Esophagus muscularis mucosa (tissue), 4 donors: ENCODE measurements at places on chromosomes 3 and 15. TPM values are rescaled to one million over a fixed set of nuclear protein-coding genes. Genes with fewer than 3 reads are reported as not detected.

- H3K4me3 ChIP-seq, result no peak overlapping the region
- H3K4me1 ChIP-seq, result no peaks in the 10 kb centered on the region
- no peak overlapping the region for H3K27ac ChIP-seq
- H3K27me3 ChIP-seq, result no peaks in the 10 kb centered on the region
- no peaks in the 10 kb centered on the region for H3K36me3 ChIP-seq
These were observed 1.8 kb downstream of the GRK7 start for GRCh38 chr3:141764986-141765385.

DNA sequence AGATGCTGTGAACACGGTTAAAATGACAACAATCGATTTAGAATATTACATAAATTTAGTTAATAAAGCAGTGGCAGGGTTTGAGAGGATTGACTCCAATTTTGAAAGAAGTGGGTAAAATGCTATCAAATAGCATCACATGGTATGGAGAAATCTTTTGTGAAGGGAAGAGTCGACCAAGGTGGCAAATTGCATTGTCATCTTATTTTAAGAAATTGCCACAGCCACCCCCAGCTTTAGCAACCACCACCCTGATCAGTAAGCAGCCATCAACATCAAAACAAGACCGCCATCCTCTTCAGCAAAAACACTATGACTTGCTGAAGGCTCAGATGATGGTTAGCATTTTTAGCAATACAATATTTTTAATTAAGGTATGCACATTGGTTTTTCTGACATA, 5.7 kb upstream of the CCR5 start:
- peaks cover 2% of the 10 kb centered on the region for H3K27me3 ChIP-seq
- no peaks in the 10 kb centered on the region for H3K36me3 ChIP-seq
- no peak overlapping the region for H3K4me3 ChIP-seq
- no peak overlapping the region for H3K27ac ChIP-seq

GRCh38 chr3:46716461-46717441, 918 bp downstream of the PRSS50 start:
- H3K4me1 ChIP-seq, result no peaks in the 10 kb centered on the region
- H3K27ac ChIP-seq, result no peak overlapping the region
- no peak overlapping the region for H3K4me3 ChIP-seq
- no peaks in the 10 kb centered on the region for H3K36me3 ChIP-seq
- peaks cover 7% of the 10 kb centered on the region for H3K27me3 ChIP-seq
- DNase-seq, result peak; percentile 82

DNA sequence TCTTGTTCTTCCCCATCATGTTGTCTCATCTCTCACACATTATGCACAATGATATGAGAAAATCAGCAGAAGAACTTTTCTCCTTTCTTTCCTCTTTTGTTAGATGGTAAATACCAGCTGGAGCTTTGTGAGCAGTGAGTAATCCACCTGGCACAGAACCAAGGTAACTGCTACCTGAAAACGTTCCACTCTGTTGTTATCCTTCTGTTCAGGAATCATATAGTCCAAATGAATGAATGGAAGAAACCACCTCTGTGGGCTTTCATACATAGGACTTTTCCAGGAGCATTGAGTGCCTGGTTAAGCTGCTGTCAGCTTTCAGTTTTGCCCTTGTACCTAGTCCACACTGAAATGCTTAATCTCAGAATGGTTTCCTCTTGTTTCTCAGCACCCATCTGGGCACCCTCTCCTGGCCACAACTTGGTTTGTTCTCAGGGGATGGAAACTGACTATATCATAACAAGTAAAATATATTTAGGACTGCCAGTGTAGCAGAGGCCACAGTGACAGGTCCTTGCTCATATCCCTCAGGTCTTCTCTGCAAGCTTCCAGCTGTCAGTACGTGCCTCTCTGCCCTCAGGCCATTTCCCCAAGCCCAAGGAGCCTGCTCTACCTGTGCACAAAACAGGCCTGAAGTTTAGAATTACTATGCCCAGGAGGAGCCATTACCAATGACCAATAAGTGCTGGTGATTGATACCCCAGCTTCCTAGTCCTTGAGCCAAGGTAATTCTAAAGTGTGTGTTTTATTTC, 23.5 kb upstream of the SLC4A7 start:
- no peak overlapping the region for H3K4me3 ChIP-seq
- no peak for DNase-seq
- H3K4me1 ChIP-seq, result peaks cover 5% of the 10 kb centered on the region

- H3K36me3 ChIP-seq, result no peaks in the 10 kb centered on the region
- H3K4me3 ChIP-seq, result no peak within 1 kb of the TSS
- DNase-seq, result no peak
- H3K4me1 ChIP-seq, result peaks cover 43% of the 10 kb centered on the region
These were observed at the start of gene SPATA12 for GRCh38 chr3:57060089-57060821. Gene SPATA12, plus strand, starts transcription at chr3:57060664. Its CDS starts 13,031 bp downstream, at chr3:57073695.

DNA sequence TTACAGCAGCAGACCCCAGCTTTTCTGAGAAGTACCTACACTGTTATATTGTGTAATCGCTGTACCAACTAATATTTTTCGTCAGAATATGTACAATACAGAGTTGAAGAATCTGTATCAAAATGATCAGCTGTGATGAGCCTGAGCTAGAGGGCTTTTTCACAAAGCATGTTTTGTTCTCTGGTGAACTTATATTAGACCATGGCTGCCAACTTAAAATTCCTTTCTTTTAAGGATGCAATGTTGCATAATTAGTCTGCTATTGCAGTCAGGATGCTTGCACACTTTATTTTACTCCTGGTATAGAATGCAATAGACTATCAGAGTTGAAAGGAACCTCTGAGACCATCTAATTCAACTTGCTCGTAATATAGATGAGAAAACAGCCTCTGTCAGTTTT, 127.8 kb downstream of the RBMS3 start:
- H3K27ac ChIP-seq, result no peak overlapping the region
- peaks cover 62% of the 10 kb centered on the region for H3K4me1 ChIP-seq
- no peak overlapping the region for H3K4me3 ChIP-seq
- no peak for DNase-seq

GRCh38 chr3:39671116-39671515, 138.3 kb upstream of the MYRIP start:
- no peaks in the 10 kb centered on the region for H3K27me3 ChIP-seq
- no peak for DNase-seq
- H3K4me3 ChIP-seq, result no peak overlapping the region
- no peaks in the 10 kb centered on the region for H3K4me1 ChIP-seq
- no peaks in the 10 kb centered on the region for H3K36me3 ChIP-seq

DNA sequence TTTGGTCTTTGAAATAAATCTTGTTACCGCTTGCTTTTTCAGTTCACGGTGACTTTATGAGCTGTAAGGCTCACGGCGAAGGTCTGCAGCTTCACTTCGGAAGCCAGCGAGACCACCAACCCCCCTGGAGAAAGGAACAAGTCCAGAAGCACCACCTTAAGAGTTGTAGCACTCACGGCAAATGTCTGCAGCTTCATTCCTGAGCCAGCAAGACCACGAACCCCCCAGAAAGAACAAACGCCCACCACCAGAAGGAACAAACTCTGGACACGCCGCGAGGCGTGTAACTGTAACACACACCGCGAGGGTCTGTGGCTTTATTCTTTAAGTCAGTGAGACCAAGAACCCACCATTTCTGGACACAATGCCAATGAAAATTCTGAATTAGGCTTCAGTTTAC, 28.8 kb downstream of the GOLGA6A start:
- no peak overlapping the region for H3K27ac ChIP-seq
- peaks cover 48% of the 10 kb centered on the region for H3K4me1 ChIP-seq
- no peaks in the 10 kb centered on the region for H3K36me3 ChIP-seq
- DNase-seq, result no peak

- H3K4me1 ChIP-seq, result no peaks in the 10 kb centered on the region
- H3K4me3 ChIP-seq, result no peak overlapping the region
- H3K27me3 ChIP-seq, result no peaks in the 10 kb centered on the region
These were observed 49.7 kb upstream of the DPH6 start for GRCh38 chr15:35595656-35596055.

DNA sequence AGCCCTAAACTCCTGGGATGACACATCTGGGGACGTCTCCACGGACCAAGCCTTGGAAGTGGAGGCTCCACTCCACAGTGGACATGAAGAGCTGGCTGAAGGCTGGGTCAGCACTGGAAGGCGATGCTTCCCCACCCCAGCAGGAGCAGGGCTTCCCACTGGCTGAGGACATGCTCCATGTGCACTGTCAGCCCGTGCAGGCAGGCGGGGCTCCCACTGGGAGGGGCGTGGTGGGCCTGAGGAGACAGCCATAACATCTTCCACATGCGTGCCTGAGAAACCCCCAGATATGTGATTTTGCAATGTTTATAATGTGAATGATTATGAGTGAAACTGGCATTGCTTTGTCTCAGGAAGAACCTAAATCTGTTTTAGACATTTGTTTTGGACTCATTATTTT, 231.3 kb downstream of the KLF13 start:
- no peak overlapping the region for H3K27ac ChIP-seq
- no peak overlapping the region for H3K4me3 ChIP-seq
- peak; percentile 92 for DNase-seq
- H3K27me3 ChIP-seq, result no peaks in the 10 kb centered on the region

Gene ADAM10
- 47.5 TPM for total RNA-seq

Gene NLGN1
- total RNA-seq, result 16.8 TPM

Gene SCAMP5
- total RNA-seq, result 6.4 TPM

Gene GMNC
- not detected for total RNA-seq
